Stimulated activated CD8-positive, alpha-beta memory T cell treated with anti-CD3 and anti-CD28 coated beads, Interleukin-4, amount 100 ng/mL, for 1 hour (primary cell): ENCODE measurements at places on chromosomes 2 and 18.

- no peak for DNase-seq
These were observed 49.1 kb downstream of the ADI1 start for GRCh38 chr2:3470166-3470651.

DNA sequence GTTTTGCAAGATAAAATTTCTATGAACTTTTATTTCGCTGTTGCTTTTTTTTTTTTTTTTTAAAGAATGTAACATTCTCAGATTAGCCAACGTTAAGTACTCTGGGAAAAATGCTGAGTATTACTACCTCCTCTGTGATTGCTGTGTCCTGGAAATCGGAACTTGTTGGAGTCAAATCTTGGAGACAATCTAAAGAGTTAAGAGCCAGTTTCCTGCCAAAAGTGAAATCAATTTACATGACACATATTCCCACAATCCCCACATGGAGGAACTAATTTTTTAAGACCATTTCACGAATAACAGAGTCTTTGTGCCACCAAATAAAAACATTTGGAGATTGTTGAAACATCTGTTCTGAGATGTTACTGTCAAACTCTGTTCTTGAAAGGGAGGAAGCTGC lies 127.8 kb downstream of the MEP1B start:
- no peak for DNase-seq

DNA sequence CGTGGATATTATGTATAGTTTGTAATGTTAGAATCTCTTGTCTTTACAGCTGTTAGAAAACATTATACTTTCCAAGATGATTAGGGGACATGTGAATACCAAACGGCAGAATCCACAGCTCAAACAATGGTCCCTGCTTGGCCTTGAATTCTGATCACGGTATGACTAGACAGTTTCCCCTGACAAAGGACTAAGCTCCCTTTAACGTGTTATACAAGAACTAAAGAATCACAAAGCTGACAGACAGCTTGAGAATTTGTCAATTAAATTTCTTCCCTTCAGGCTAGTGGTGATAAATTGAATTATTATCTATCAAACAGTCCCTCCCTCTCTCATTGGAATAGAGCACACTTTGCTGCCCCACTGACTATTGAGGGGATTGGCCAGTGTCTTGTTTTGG lies 359.2 kb upstream of the ID2 start:
- no peak for DNase-seq

- no peak for DNase-seq
These were observed 64.0 kb downstream of the SPIRE1 start for GRCh38 chr18:12593866-12594265.

DNA sequence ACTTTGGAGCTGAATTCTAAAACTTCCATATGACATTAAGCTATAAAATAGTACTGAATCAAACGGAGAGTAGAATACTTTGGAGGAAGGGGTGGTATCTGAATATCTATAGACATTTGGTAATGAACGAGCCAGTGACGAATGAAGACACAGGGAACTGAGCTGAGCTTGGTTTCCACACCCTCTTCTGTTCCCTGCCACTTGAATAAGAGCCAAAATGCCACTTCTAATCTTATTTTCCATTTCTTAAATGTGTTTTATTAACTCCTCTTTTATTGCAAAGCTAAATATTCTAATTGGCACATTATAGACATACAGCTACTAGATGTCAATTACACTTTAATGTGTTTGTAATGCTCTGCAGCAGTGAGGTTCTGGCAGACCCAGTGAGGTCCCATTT lies 76.1 kb downstream of the AFF3 start:
- DNase-seq: no peak

DNA sequence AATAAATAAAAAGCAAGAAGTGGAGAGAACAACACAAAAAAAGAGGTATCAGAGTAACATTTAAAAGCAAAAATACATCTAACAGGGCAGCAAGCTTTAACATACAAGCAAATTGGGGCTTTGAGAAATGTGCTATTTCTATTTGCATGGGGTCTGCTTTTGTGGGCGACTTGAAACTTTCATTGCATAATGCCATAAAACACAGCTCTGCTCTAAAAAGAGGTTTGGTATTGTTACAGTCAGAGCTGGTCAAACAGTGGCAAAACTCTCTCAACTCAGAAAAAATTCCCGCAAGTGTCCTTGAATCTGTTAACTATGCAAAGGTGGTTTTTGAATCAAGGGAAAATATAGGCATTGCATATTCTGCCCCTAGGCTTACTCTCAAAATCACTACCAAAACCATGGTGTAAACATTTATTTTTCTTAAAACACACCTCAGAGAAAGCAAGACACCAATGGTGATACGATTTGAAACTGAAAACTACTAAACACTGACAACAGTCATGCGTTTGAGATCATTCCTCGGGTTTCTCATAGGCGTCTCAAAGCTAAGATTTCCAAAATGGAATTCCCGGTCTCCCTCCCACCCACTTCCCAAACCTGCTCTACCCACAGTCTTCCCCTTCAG lies 45.5 kb downstream of the RNF152 start:
- DNase-seq: no peak

GRCh38 chr2:109030870-109031475 lies 42.0 kb upstream of the EDAR start:
- DNase-seq: no peak

DNA sequence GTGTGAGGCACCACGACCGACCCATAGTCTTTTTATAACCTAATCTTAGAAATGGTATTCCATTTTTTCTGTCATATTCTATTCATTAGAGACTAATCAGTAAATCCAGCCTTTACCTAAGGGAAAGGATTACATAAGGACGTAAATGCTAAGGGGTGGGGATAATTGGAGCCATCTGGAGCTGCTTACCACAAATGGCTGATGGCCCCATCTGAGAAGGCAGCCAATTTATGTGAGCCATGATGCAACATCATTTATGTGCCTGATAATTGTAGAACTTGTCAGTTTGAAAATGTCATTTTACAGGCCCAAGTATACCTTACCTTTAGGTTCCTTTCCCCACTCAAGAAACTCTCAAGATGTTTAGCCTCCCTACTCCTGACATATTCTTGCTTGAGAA lies 44.0 kb downstream of the ARHGEF33 start:
- no peak for DNase-seq

GRCh38 chr18:49859021-49859359 lies 45.7 kb upstream of the ACAA2 start:
- no peak for DNase-seq
